ENCODE measurements at places on chromosomes 1 and 21.

DNA sequence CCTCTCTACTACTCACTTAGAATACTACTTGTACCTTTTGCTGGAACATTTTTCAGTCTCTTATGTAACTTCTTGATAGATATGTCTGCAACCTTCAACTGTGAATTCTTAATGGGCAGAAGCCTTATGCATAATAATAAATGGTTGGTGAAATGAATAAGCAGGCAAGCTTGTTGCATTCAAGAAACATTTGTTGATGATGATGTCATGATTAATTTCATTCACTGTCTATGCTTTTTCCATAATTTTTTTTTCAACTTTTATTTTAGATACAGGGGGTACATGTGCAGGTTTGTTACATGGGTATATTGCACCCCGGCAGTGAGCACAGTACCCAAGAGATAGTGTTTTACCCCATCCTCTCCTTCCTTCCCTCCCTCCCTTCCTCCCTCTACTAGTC lies 48.0 kb downstream of the SIPA1L2 start:
- DNase-seq = no peak

- DNase-seq = no peak
Observed at GRCh38 chr1:11354893-11355553, 82.0 kb downstream of the UBIAD1 start.

DNA sequence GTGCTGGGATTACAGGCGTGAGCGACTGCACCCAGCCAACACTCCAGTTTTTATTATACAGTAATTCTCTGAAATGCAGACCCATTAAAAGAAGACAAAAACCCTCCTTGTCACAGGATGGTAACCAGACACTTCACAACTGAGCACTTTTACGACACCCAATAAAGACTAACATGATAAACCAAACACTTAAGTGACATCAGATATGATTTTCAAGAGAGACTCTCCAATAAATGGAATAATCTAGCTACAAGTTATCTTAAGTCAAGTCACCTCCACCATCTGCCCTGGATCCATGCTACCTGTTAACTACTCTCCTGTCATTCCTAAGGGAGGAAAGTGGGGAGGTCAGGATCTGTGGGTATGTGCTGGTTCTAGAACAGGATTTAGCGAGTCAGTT lies 5.6 kb downstream of the GNG12 start:
- no peak for DNase-seq

- no peak for DNase-seq
Observed at GRCh38 chr1:225004396-225004795, 74.9 kb downstream of the DNAH14 start.

DNA sequence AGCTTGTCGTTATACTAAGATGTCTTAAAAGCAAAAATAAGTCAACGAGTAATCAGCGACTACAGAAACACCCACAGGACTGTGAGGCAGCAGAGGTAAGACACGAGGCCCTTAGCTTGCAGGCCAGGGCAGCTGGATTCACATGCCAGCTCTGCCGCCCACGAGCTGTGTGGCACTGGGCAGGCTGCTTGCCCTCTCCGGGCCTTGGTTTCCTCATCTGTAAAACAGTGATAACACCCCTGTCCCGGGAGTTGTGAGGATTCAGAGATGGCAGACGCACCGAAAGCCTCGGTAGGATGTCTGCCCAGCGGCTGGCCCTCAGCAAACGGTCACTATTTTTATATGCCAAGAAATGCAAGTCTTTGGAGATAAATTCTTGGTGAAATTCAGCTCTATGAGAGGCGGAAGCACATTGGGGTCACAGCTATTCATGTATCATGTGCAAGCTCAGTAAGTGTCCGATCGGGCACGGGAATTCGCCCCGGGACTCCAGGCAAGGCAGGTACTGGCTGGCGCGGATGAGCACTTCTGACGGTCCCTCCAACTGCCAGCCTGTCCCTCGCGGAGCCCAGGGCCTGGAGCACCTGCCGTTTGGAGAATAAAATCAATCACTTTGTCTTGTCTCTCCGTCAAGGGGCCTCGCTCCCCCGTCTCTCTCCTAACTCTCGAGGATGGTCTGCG lies 1.1 kb downstream of the C2CD2 start:
- no peak for DNase-seq

GRCh38 chr1:156708218-156708661 lies 2.9 kb upstream of the CRABP2 start:
- DNase-seq = no peak

DNA sequence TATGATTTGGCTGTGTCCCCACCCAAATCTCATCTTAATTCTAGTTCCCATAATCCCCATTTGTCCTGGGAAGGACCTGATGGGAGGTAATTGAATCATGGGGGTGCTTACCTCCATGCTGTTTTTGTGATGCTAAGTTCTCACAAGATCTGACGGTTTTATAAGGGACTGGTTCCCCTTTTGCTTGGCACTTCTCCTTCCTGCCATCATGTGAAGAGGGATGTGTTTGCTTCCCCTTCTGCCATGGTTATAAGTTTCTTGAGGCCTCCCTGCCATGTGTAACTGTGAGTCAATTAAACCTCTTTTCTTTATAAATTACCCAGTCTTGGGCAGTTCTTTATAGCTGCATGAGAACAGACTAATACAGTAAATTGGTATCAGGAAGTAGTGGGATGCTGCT lies 114.1 kb downstream of the ZNF648 start:
- DNase-seq = no peak

DNA sequence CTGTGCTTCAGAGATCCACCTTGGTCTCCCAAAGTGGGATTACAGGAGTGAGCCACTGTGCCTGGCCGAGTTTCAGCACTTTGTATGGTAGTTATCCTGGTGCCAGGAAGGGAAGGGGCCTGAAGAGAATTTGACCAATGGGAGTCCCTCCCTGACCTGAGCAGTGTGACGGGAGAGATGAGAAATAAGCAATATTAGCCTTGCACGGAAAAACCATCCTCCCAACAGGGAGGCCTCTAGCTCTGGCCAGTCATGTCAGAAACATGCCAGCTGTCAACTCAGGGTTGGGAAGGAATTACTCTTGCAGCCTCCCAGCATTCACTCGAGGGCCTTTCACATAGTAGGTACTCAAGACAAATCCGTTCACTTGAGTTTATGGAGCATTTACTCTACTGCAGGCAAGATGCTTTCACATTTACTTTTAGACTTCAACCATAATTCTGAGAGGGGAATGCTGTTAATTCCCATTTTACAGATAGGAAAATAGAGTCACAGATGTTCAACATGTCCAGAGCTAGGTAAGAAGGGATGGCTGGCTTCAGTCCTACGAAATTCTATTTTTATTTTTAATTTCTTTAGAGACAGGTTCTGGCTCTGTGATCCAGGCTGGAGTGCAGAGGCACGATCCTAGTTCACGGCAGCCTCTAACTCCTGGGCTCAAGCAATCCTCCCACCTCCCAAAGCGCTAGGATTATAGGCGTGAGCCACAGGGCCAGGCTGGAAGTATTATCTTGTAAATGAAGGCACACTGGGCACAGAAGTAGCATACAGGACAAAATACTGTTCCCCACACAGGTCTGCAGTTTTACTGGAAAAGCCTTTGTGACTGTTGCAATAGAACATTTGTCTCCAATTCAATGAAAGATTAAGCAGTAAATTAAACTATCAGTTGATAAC lies 3.2 kb upstream of the ATP13A2 start:
- no peak for DNase-seq

- no peak for DNase-seq
Observed at GRCh38 chr1:234611225-234611846, 1.4 kb upstream of the IRF2BP2 start.

DNA sequence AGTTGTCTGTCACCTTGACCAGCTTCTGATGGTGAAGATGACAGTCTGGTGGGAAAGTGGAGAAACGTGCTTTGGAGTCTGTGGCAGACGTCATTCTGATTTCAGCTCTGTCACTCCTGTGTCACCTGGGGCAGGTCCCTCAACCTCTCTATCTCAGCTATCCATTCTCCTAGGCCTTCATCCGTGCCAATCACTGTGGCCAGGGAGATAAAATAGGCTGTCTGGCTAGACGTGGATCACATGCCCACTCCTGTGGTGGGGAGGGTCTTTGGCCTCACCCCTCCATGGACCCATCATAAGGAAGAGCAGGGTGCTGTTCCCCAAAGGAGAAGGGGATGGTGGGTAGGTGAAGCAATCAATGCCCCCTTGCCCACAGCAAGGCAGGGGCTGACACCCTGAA lies 140.3 kb downstream of the ACTL8 start:
- no peak for DNase-seq
